ENCODE measurements at places on chromosomes 4 and X.

GRCh38 chr4:100493756-100494155, 24.1 kb downstream of the EMCN start:
- no peak for DNase-seq

DNA sequence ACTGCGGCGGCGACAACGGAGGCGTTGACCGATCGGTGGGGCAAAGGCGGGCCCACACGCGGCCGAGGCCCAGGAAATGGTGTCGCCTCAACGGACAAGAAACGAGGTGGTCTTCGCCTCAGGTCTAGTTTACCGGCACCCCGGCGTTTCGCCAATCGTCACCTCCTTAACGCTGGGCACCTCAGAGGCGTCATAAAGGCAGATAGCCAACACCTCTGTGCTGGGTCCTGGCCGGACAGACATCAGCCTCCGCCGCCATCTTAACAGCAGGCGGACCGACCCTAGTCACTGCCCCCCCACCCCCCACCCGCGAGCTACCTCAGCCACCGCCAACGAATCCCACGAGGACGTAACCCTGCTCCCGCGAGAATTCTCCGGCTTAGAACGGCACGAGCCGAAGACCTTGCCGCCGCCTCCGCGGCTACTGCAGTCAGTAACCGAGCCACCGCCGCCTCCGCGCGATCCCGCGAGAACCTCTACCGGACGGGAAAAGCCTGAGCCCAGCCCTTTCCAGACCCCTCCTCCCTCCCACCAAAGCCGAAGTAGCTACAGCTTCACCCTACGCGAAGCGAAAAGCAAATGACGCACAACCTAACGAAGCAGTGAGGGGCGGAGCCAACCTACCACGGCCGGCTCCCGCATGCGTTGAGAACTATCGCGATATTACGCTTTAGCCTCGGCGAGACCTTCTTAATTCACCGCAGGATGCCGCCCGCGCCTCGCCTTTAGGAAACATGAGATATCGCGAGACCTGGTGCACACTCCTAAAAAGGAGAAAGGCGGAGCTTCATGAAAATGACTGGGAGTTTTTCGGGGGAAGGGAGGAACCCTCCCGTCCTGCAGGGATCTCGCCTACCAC, 2.7 kb downstream of the HUWE1 start:
- peak; percentile 100 for DNase-seq

- no peak for DNase-seq
Measured at GRCh38 chrX:19065535-19065934, 56.7 kb downstream of the ADGRG2 start.

DNA sequence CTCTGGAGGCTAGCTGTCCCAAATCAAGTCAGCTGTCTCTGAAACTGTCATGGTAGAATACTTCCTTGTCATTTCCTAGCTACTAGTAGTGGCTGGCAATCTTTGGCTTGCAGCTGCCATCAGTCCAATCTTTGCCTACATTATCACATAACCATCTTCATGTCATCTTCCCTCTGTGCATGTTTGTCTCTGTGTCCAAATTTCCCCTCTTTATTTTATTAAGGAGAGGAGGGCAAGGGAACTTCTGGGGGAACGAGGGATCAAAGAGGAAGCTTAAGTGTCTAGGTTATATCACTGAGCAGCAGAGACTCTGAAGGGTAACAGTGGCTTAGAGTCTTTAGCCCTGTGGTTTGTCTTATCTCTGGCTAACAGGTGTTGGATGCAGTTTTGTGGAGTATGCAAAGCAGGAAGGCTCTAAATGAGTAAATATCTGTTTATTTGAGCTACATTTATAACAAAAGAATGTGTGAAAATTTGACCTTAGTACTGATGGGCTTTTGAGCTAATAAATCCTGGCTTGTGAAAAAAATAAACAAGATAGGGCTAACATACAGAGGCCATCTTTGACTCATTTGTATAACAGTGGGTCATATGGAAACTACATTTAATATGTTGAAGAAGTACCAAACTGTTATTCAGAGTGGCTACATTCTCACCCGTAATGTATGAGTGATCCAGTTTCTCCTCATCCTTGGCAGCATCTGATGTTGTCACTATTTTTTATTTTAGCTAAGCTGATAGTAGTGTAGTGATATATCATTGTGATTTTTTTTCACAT, 49.4 kb upstream of the ENOX2 start:
- no peak for DNase-seq

GRCh38 chr4:77148078-77148477, 8.9 kb upstream of the CCNG2 start:
- DNase-seq = no peak

- DNase-seq = no peak
Measured at GRCh38 chr4:11675051-11675800, 246.5 kb upstream of the HS3ST1 start.
